AG09309 (cell line): ENCODE measurements at places on chromosomes 13 and 19.
A peak's percentile ranks its signal among the peaks of the same experiment; 100 is the strongest.

GRCh38 chr13:21040120-21040826 is 21.1 kb downstream of the LATS2 start:
- DNase-seq: no peak

- DNase-seq: no peak
These were observed 5.3 kb downstream of the KANK3 start for GRCh38 chr19:8337728-8338127.

- no peak for DNase-seq
These were observed 1.6 kb upstream of the PTGIR start for GRCh38 chr19:46626446-46626845.

DNA sequence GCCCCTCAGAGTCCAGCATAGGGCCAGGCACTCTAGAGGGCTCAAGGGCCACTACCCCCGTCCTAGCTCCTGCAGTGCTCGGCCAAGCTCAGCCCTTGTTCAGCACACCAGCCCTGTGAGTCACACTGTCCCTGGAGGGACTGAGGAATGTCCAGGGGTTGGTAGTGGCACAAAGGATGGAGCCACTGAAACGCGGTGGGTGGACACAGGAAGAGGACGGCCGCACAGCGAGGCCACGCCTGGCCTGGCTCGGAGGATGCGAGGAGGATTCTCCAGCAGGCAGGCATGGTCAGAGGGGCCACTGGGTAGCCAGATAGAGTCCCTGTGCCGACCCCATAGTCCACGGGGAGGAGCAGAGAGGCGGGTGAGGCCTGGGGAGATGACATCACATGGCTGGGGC is 45.7 kb downstream of the C1QTNF9 start:
- DNase-seq: no peak

DNA sequence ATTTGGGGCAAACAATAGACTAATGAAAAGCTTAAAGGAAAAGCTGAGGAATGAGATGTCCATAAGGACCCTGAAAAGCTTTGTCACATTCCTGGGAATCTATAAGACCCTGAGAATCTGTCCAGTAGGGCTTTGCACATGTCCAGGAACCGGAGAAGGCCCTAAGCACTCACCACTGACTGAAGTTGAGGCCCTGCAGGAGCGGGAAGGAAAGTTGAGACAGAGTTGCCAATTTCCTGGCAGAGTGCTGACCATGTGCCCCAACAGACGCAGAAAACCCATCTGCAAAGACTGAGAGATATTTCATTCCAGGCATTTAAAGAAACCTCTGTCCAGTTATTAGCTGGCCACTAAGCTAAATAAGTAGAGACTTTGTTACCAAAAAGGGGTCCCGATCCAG is 890.5 kb downstream of the UQCRFS1 start:
- DNase-seq: no peak

GRCh38 chr13:23268441-23268840 is 87.7 kb downstream of the SGCG start:
- DNase-seq: no peak

DNA sequence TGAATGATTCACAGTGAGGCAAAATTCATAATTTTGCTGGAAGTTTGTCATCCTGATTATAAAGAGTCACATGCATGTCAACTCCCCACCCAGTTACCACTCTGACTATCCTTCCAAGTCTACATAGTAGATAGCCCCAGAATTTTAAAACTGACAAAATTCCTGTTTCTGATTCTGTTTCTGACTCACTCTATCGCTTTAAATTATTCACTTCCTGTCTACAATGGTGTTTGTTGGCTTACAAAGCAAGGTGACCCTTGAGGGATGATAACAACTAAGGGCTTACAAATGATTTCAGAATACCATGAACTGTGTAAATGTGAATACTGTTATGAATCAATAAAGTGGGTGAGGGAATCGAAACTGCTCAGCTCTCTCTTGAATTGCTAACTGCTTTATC is 98.7 kb upstream of the KL start:
- no peak for DNase-seq

- no peak for DNase-seq
These were observed 178.4 kb downstream of the FGF9 start for GRCh38 chr13:21849323-21849722.

DNA sequence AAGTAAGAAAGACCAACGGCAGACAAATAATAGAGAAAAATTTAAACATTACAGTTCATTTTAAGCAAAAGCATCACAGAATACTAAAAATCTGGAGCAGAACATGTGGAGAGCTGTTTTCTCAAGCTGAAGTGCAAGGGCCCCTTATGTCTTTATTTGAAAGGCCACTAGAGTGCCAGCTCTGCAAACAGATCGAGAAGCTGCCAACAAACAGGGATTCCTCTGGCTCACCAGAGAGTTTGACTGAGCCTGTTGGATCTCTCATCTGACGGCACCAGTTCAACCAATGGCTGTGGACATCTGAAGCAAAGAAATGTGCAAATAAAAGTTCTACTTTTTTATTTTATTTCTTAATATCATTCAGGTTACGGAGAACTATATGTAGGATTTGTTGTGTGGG is 119.7 kb downstream of the COL4A2 start:
- no peak for DNase-seq

GRCh38 chr19:48396016-48396823 is 2.8 kb downstream of the GRIN2D start:
- no peak for DNase-seq

DNA sequence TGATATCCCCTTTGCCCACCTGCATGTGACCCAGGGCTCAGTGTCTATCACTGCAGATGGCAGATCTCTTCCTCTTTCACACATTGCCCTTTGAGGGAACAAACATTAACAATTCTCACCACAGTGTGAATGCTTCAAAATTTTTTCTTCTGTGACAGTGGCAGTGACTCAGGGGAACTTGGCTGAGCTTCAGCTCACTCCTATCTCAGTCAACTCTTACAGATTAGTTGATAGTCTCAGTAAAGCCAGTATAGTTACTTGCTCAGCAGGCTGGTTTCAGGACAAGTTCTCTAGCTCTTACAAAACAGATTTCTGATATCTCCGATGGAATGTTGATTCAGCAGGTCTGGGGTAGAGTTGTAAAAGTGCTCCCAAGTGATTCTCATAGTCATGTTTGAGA is 166.9 kb downstream of the DLEU7 start:
- peak; percentile 63 for DNase-seq

- no peak for DNase-seq
These were observed 37.6 kb upstream of the STARD13 start for GRCh38 chr13:33322965-33323668.

DNA sequence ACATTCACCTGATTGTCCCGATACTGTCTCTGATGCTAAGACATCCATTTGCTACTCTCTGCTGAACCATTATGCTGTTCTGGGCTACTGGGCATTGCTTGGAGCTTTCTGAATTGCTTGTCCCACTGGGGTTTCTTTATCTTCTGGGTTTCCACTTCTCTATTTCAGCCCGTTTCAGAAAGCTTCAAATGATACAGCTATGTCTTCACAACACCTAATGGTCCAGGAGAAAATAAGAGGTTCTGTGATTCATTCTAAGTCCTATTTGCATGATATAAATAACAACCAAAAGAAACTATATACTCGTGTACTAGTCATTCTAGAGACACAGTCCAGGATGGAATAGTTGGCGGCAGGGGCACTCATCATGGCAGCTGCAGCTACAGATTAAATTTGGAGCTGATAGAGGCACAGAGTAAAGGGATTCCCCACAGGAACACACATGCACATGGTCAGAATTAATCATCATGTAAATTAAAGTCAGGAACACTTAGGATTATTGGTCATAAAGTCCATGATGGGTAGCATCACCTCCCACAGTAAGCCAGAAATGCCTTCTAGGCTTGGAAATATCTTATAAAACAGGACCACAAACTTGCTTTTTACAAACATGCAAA is 33.3 kb upstream of the SCEL start:
- DNase-seq: no peak

DNA sequence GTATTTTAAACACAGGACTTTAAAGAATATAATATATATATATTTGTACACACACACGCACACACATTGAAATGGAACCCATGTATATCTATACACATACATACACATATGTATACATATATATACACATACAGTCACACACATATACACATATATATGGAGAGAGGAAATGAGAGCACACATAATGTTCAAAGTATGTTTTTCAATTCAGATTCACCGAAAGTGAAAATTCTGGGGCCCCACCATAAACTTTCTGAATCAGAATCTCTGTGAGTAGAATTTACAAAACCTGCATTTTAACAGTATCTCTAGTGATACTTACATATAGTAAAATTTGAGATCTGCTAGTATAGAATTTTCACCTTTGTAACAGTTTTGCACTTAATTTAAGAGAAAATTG is 60.4 kb upstream of the OBI1 start:
- DNase-seq: no peak
